CD14-positive monocyte (primary cell): ENCODE measurements at places on chromosomes 16 and 17. TPM values are rescaled to one million over a fixed set of nuclear protein-coding genes. Genes with fewer than 3 reads are reported as not detected.

DNA sequence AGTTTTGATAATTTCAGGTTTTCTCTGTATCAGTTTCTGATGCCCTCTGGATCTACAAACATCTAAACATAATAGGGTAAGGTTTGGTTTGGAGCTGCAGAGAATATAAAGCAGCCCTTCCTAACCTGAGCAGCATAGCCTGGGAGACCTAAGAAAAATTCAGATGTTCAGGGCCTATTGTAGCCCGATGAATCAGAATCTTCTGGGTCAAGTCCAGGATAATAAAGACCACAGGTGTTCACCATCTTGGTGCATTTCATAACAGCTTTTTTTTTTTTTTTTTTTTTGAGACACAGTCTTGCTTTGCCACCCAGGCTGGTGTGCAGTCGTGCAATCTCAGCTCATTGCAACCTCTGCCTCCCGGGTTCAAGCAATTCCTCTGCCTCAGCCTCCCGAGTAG is 19.7 kb upstream of the ARHGAP17 start:
- DNase-seq = no peak

- peak; percentile 63 for DNase-seq
Observed at GRCh38 chr17:7632492-7632894, 2.6 kb downstream of the SHBG start.

DNA sequence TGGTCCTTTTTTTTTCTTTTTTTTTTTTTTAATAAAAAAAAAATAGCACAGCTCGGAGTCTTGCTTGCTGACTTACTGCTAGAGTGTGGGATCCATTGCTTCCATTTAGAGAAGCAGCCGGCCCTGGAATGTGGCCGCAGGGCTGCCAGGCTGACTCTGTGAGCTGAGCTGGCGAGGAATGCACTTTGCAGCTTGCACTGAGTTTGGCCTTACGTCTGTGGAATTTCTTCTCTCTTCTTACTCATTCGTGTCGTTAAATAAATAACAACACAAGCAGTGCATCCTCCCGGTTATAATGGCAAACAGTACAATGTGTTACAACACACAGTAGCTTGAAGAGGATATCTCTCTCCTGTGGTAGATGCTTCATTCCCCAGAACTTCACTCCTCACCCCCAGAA is 69.2 kb downstream of the PRKCB start:
- no peak for DNase-seq

DNA sequence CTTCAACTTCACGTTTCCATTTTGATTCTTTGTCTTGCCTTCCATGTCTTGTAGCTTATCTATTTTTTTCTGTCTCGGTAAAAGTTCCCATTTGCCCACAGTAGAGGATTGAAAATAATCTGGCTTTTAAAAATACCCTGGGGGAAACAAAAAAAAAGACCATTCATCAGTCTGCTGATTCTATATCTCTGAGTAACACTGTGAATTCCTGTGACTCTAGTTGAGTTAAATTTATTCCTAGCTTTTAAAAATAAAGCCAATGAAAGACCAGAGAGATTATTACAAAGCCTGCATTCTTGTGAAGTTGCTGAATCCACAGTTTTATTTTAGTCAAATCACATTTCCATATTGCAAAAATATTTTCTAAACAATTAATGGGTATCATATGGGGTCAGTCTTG is 532.3 kb downstream of the CDH13 start:
- DNase-seq = no peak

DNA sequence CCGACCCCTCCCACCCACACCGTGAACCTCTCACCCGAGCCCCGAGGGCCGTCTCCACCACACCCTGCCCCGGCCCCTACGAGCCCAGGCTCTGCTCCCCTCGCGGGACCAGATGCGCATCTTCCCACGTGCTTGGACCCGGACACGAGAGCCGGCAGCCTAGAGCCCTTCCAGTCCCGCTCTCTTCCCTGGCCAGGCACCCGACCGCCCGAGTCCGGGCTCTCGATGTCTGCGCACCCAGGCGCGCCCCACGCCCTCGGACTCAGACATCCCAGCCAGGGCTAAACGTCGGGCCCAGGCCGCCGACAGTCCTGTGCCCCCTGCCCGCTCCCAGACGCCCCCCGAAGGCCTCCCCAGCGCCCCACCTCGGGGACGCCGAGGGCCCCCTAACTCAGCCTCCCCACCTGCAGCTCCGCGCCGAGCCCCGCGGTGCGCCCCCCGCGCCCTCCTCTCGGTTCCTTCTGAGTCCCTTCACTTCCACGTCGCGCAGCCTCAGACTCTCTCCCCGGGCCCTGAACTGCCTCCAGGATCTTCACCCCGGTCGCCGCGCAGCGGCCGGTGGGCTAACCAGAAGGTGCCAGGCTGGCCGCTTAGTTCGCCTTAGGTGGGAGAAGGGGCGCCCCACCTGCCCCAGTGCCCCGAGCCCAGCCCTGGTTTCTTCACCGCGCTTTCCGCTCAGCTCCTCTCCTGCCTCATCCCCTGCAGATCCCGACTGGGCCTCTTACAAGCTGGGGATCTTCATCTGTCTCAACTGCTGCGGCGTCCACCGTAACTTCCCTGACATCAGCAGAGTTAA is 688 bp downstream of the ADAP2 start:
- no peak for DNase-seq

DNA sequence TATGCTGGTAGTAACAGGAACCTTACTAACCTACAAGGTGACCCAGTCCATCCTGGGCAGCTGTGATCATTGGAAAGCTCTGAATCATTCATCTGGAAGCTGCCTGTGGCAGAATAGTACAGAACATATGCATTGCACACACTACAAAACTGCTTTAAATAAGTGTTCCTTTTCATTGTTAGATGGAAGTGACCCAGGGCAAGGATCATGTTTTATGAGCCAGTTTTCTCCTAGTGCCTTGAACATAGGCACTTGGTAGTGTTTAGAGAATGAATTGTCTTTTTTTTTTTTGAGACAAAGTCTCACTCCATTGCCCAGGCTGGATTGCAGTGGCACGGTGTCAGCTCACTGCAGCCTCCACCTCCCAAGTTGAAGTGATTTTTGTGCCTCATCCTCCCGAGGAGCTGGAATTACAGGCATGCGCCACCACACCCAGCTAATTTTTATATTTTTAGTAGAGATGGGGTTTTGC is 55.4 kb downstream of the TENT4B start:
- DNase-seq = no peak

DNA sequence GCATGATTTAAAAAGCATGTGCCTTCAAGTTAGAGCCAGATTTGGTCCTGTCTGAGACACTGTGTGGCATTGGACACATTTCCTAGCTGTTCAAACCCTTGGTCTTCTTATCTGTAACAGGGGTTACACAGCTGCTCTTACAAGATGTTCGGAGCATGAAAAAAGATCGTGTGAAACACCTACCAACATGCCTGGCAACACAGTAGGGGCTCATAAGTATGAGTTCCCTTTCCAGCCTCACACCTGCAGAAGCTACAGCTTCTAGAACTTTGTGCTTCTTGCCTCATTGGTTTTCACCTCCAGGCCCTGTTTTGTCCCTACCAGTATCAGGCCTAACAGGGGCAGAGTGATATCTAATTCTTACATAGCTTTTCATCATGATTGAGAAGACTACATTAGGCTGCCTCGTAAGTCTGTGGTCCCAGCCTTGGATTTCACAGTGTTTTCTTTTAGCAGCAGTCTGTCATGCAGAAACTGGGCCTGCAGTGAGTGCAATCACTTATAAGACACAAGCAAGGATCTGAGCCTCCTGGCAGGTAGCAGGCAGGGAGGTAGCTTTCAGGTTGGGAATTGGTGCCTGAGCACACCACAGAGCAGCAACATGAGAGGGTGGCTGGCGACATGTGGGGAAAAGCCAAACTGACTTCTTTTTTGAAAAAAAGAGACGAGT is 78.8 kb downstream of the CCDC182 start:
- DNase-seq = no peak

DNA sequence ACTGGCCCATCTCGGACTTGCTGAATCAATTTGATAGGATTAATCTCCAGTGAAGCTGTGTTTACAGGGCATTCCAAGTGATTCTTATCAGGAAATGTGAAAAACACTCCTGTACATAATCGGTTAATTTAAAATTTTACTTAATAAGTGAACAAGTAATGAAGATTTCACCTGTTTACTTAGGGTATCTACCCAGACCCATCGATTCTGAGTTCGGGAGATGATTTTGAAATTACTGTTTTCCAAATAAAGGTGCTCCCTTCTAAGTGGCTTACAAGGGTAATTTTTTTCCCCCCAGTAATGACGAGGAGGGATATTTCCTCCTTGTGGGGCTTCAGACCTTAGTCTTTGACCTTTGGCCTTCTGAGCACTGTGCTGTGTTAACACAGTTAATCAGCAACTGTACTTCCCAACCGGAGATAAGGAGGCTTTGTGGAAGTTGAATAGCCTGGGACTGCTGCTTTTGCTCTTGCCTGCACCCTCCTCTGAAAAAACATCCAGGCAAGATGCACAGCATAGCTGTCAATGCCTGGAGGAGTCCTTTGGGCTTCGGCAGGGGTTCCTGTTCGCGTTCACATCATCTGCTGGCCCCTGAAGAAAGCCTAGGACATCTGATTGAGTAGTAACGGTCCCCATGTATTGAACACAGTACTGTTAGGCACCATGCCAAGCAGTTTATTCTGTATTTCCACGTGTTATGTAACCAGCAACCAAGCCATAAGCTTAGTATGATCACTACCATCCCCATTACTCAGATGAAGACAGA is 1.8 kb downstream of the FAHD1 start:
- DNase-seq = no peak

DNA sequence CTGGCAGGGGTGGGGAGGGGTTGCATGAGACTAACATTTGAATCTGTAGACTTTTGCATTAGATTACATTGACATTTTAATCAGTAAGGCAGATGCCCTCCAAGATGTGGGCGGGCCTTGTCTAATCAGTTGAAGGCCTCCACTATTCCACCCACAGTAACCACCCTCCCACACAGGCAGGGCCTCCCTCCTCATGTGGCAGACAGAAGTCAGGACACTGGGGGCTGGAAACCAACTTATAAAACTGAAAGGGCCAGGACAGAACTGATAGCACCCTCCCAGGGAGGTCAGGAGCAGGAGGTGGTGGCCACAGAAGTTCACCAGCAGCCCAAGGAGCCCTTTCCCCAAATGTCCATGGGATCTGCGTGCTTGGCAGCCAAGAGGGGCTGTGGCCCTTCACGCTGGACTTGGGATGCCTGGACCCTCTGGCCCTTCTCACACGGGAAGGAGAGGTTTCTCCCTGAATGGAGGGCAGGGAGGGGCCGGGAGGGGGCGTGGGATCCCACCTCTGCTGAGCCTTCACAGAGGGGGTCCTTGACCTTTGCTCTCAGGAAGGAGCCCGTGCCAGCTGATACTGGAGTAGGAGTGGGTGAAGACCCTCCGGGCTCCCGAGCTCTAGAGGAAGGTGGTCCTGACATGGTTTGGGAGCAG is 4.6 kb downstream of the PYCR1 start:
- no peak for DNase-seq

DNA sequence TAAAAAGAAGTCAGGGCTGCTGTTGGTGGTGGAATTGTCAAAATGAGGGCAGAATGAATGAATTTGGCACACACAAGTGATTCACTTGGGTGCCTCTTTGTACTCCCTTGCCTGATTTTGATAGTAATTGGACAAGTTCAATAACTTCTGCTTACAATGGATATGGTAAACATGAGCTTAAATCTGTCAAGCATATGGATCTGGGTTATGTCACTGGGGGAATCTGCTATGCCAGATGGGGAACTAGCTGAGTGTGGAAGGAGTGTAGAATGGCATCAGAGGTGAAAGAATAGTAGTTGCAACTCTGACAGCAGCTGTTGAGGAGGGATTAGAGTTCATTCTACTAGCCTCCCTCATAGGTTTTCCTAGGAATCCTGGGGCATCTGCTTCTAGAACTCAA is 724.2 kb upstream of the CDH8 start:
- DNase-seq = no peak

- DNase-seq = no peak
Observed at GRCh38 chr17:57982452-57983170, 5.4 kb downstream of the VEZF1 start.

GRCh38 chr17:20095336-20096080 is 86.3 kb downstream of the SPECC1 start:
- no peak for DNase-seq

DNA sequence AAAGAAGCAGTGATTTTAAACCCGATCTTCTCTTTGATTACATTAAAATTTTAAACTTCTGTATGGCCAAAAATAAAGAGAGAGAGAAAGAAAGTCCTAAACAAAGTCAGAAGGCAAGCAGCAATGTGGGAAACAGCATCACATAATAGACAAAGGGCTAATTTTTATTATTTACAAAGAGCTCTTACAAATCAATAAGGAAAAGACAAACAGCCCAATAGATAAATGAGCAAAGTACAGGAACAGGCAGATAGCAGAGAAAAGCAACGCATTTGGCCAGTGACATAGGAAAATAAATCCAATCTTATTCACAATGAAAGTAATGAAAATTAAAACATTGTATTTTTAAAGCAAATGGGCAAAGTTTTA is 93.1 kb downstream of the SALL1 start:
- no peak for DNase-seq

DNA sequence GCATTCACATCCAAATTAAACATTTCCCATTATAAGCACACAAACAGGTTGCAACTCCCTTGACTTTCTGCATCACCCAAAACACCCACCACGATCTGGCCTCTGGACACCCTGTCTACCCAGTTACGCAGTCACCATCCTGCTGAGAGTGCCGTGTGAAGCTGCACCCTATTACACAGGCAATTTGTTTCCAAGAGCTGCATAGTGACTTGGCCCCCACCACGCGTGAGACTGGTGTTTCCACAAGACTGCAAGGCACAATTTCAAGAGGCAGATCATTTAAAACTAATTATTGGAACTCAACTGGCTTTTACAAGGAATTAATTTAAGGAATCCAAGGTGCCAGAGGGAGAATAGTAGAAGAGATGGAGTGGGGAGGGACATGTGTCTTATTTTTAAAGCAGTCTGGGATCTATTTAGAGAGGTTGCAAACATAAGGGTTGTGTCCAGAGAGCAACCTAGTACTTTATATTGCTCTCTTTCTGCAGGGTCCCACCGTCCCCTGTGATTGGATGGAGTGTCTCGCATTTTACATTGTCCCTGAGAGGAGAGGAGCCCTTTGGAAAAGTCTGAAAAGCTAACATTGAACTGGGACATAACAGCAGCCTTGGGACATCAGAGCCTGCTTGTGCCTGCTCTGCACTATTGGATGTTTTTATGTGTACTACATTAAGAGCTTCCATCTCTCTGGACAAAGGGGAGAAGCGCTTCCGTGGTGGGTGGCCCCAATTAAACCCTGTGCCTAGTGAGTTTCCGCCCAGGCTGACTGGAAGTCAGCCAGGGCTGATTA is 8.7 kb upstream of the ADAMTS18 start:
- no peak for DNase-seq

GRCh38 chr16:8458481-8459046 is 131.7 kb downstream of the TMEM114 start:
- no peak for DNase-seq

DNA sequence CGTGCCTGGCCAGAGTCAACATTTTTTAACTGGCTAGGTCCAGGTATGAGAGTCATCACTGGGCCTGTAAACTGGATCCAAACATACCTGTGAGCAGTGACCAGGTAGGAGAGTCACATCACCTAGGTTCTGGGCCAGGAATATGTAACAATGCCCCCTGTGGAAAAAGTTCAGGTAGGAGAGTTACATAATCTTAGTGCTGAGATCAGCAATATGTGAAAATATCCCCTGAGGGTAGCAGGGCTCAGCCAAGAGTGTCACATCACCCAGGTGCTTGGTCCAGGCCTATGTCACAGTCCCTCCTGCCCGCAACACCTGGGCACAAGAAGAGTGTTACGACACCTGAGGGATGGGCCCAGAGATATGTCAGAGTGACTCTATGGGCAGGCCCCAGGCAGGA is 2104.7 kb downstream of the TP53TG3F start:
- DNase-seq = no peak

Gene RNU2-1
- polyA plus RNA-seq = not detected in 2 replicates

Gene NPW
- not detected for polyA plus RNA-seq

Gene ITGB3
- polyA plus RNA-seq = 1.3 TPM

Gene ZNF646
- 0.46 TPM for polyA plus RNA-seq

Gene PSMC3IP
- not detected for polyA plus RNA-seq
